ENCODE measurements at places on chromosomes 1 and 21.

GRCh38 chr1:218459450-218459849 is 114.3 kb downstream of the TGFB2 start:
- DNase-seq = no peak

- DNase-seq = no peak
Measured at GRCh38 chr1:30744060-30744756, 13.4 kb downstream of the LAPTM5 start.

DNA sequence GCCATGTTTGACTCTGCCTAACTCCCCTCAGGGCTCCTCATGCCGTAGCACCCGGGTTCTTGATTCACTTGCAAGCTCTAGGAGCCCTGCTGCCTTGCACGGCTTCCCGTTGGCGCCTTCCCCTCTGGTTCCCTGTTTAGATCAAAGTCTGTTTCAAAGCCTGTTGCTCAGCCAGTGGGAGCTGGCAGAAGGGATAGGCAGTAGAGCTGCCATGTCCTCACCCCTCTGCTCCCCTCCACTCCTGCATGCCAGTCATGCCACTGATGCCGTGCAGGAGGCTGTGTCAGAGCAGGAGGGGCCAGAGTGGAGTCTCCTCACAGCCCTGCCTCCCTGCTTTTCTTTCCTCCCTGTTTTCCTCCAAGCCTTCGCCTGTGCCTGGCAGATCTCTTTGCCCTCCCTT is 26.5 kb downstream of the HMGCS2 start:
- no peak for DNase-seq

GRCh38 chr1:118304722-118305359 is 119.8 kb upstream of the SPAG17 start:
- DNase-seq = no peak

DNA sequence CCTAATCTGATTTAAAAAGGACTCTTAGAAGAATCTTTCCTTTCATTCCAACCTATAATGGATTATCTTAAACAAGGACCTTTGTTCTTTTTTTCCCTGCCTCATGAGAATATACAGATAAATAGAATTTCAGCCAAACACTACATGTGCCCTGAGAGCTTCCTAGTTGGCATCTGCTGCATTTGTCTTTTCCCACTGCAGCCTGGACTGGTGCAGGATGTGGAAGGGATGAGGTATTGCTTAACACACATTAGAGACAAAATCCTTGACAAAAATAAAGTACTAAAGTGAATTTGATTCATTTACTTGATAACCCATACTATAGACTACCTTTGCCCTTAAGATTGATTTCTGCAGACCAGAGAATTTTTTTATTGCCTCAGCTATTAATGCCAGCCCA is 59.5 kb downstream of the PALMD start:
- DNase-seq = no peak

GRCh38 chr1:50426702-50427085 is 3.5 kb upstream of the DMRTA2 start:
- DNase-seq = no peak

DNA sequence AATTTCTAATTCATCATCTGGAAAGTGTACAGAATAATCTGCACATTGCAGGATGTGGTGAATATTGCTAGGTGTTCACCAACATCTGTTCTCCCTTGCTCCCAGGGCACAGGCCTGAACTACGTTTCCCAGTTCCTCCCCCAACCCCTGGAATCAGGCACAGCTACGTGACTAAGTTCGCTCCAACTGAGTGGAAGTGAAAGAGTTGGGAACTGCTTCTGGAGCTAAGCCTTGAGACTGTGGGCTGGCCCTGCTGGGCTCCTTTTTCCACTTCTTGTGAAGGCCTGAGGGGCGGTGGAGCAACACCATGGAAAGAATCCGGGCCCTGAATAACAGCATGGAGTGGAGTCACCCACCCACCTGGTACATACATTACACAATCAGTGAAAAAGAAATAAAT is 534.6 kb downstream of the SMYD3 start:
- DNase-seq = no peak

DNA sequence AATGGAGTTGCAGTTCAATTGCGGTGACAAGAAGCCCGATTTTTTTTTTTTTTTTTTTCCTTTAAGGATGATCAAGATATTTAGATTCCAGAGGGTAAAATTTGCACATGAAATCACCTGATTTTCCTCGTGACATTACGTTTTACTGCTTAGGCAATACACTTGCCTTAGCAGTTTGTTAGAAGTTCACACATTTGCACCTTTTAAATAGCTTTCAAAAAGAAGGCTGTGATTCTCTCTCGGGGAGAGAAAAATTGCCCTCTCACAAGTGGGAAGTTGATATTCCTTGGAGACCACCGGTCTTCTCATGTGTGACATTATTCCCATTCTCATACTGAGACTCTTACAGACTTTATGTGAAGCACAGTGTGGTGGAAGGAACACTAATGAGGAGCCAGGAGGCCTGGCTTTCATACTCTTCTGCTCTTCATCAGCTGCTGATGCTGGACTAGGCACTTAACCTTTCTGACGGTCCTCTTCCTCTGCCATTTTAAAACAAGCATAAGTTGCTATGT is 69.8 kb upstream of the HSPA13 start:
- no peak for DNase-seq

GRCh38 chr1:34987018-34987417 is 1.9 kb upstream of the TMEM35B start:
- no peak for DNase-seq

GRCh38 chr1:213035573-213035972 is 15.5 kb upstream of the RPS6KC1 start:
- DNase-seq = no peak

DNA sequence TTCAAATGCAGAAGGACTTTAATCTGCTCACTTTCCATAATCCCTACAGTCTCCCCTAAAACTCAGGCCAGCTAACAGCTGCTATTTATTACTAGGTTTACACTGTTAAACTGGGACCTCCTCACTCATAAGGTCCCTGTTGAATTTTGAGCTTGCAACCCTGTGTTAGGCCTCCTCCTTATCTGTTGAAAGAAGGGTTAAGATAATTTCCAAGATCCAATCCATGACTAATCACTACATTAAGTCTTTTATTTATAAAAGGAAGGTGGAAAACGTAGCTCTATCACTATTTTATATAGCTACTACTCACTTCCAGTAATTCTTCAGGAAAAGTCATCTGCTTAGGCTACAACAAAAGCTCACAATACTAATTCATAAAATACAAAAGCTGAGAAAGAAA is 79.5 kb downstream of the EVI5 start:
- DNase-seq = no peak

GRCh38 chr1:198638441-198638840 is 399 bp upstream of the PTPRC start:
- no peak for DNase-seq

DNA sequence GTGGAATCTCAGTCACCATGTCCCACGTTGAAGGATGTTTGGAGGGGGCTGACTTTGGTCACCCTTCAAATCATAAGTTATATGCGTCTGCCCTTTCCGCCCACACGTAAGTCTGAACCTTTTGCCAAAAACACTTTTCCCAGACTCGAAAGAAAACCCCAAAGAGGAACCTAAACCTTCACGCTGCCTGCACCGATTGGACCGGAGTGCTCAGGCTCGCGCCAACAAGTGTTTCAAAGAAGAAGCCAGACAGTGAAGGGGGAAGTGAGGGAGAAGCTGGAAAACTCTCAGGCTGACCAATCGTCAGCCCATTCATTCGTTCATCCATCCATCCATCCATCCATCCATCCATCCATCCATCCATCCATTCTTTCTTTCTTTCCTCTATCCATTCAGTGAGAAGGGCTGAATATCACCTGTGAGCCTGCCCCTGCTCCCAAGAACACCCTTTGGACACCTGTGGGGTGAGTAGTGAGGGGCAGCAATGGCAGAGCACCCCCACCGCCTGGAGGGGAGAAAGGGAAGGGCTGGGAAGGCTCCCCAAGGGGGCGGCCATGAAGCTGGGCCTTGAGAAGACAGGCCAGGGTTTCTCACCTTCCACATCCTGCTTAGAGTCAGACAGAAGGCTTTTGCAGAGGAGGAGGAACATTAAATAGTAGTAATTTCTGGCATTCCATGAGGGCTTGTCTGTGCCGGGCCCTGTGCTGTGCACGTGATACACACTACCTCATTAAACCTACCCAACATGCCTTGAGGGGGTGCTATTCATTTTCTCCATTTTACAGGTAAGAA is 27.1 kb upstream of the RUNX3 start:
- no peak for DNase-seq

DNA sequence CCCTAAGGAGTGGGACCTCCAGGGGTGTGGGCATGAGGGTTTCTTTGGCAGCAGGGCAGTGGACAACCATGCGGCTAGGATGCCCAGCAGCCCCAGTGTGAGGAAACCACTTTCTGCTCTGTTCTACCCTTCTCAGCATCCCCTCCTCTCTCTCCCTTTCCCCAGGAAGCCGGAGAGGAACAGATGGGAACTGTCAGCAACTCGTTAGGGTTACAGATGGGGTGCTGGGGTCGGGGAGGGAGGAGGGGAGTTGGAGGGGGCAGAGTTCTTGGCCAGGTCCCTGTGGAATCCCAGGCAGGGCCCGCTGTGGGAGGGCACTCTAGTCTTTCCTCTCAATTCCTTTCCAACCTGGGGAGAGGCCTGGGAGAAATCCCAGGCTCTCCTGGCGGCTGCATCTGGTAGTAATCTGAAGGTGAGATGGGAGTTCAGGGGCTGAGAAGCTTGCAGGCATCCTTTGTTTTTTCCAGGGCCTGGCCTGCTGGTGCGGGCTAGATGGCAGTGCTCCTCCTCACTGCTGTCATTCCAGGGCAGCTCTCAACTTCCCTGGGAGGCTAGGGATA is 93.9 kb upstream of the CSF3R start:
- DNase-seq = no peak

DNA sequence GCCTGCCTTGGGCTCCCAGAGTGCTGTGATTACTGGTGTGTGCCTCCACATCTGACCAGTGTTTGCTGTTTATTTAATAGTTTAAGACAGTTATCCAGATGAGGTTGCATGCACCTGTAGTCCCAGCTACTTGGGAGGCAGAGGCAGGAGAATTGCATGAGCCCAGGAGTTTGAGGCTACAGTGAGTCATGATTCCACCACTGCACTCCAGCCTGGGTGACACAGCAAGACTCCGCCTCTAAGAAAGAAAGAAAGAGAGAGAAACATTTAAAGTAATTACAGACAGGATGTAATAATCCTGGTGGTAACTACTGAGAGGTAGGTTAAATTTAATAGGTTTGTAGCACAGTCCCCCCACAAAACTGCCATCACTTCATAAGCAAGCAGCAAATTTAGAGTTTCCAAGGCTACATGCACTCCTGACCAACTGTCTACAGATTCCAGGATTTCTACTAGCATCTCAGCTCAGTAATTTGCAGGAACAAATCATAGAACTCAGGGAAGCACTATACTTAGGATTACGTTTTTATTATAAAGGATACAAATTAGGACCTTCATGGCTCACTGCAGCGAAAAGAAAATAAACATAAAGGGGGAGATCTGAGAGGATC is 89.6 kb downstream of the PKN2 start:
- DNase-seq = no peak

DNA sequence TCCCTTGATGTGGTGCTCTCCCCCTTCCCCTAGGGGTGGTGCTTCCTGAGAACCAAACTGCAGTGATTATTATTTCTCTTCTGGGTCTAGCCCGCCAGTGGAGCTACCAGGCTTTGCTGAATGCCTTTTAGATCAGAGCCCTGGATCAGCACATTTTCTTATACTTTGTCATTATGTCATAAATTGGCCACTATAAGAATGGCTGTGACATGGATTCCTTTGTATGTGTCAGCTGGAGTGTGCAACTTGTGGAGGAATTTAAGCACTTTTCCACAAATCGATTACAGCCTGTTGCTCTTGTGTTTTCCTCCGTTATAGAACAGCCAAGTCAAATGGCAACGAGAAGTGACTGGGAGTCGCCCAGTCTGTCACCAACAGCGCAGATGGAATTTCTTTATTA is 273.3 kb downstream of the DUSP10 start:
- DNase-seq = no peak

GRCh38 chr1:117759535-117759934 is 153.7 kb downstream of the TENT5C start:
- DNase-seq = no peak

DNA sequence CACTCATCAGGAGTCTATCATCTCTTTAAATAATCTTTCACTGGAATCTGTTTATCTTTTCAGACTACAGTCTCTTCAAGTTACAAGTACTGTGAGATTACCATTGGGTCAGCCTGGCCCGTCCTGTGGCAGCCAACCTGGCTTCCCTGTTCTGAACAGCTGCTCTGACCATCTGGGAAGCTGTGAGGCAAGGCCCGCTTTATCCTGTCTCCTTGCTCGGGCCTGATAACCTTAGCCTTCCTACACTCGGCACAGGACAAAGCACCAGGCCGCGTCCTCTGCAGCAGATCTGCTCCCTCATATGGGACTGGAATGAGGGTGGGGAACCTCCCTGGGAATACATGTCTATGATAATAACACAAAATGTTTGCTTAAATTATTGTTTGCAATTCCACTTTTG is 113.3 kb downstream of the PTPN14 start:
- DNase-seq = no peak

DNA sequence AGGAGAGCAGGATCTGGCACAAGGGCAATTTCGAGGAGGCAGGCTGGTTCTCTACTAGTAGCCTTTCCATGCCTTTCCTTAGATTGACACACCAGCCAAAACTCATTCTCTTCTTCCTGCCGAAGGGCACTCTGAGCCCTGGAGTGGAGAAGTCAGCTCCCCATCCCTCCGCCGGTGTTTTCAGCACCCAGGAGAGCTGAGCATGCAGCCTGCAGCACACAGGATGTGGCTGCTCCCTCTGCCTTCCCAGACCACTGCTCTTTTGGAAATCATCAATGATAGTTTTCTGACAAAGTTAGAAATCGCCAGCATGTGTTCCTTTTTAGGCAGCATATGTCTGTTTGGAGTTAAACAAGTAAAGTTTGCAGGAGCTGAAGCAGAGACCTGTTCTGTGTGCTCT is 11.7 kb downstream of the RNU5D-1 start:
- DNase-seq = no peak
